Activated naive CD8-positive, alpha-beta T cell treated with anti-CD3 and anti-CD28 coated beads for 36 hours (primary cell): ENCODE measurements at places on chromosomes 5 and 9.

DNA sequence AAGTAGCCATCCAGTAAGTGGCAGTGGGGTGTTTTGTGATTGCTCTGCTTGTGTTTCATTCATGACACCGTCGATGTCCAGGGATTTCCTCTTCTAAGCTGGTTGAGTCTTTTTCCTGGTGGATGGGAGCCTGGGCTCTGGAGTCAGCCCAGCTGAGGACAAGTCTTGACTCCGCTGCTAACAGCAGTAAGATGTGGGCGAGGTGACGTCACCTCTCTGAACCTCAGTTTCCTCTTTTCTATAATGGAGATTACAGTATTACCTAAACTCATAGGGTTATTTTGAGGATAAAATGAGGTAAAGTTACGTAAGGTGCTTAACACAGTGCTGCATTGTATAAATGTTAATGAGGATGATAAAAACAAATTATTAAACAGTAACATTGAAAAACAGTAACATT is 21.3 kb downstream of the FGF1 start:
- no peak for DNase-seq

DNA sequence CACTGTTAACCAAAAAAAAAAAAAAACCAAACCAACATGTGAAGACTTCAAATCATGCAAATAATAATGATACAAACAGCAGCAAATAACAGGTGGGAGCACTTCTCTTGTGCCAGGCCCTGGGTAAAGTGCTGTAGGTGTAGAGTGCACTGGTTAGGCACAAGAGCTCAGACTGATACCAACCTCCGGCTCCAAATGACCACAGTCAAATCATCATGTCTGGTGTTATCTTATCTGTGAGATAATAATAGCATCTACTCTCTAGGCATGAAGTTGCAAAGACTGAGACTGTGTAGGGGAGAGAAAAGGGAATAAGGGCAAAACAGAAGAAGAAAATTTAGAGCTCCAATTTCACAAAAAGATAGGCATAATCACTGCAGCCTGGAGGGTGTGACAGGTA is 159.5 kb downstream of the ARL15 start:
- no peak for DNase-seq

- DNase-seq, result peak; percentile 39
Measured at GRCh38 chr9:129458663-129459546, 162.0 kb downstream of the C9orf50 start.

GRCh38 chr5:73306741-73307275 is 133.8 kb downstream of the TMEM174 start:
- DNase-seq, result no peak

GRCh38 chr5:174527916-174528540 is 196.4 kb upstream of the MSX2 start:
- no peak for DNase-seq

- no peak for DNase-seq
Measured at GRCh38 chr5:31049461-31049860, 144.0 kb upstream of the CDH6 start.

DNA sequence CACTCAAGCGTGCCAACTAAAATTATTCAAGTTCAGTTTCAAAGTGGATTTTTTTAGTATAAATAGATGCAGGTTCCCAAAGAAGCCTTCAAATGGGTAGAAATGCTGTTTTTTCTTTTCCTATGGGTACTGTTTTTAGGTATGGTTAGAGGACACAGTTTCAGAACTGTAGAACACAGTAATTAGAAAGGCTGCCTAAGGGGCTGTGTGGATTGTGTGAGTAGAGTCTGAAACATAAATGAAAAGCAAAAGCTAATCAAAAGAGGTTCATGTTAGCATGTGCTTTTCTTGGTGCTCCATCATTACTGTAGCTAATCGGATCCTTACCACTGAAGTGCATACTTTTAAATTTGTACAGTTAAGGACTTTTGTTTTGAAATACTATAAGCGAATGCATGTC is 85.3 kb downstream of the ZSWIM6 start:
- no peak for DNase-seq

GRCh38 chr5:26023361-26023760 is 1015.0 kb downstream of the CDH9 start:
- DNase-seq, result no peak

- DNase-seq, result no peak
Measured at GRCh38 chr9:121638399-121638798, 13.0 kb upstream of the DAB2IP start.

- DNase-seq, result no peak
Measured at GRCh38 chr5:110687485-110687884, 39.0 kb downstream of the TMEM232 start.

- DNase-seq, result no peak
Measured at GRCh38 chr5:83396662-83397061, 74.9 kb upstream of the VCAN start.

GRCh38 chr5:121462441-121462840 is 389.2 kb upstream of the FTMT start:
- DNase-seq, result no peak

DNA sequence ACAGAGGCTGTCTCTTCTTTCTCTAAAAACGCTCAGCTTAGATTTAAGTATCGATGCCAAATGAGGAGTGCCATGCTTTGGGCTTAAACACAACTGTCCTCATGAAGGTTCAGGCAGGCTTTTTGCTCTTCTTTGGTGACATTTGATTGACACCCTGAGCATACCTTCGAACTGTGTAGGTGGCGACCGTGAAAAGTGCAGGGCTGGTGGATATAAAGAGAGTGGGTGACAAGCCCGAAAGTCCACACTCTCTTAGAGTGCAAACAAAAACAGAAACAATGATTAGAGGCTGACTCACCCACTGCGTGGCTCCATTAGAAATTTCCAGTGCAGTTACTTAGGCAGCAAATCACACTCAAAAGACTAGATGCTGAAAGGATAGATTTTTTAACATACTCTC is 141.7 kb downstream of the SYK start:
- DNase-seq, result no peak

GRCh38 chr5:1288439-1289335 is 6.2 kb downstream of the TERT start:
- DNase-seq, result no peak
